ENCODE measurements at places on chromosomes 1 and 21. TPM values are rescaled to one million over a fixed set of nuclear protein-coding genes. Genes with fewer than 3 reads are reported as not detected.

- DNase-seq: no peak
Measured at GRCh38 chr1:91454136-91454535, 46.5 kb upstream of the CDC7 start.

SHE gene
- total RNA-seq: not detected

SELENBP1 gene
- total RNA-seq: 0.22 TPM

DNA sequence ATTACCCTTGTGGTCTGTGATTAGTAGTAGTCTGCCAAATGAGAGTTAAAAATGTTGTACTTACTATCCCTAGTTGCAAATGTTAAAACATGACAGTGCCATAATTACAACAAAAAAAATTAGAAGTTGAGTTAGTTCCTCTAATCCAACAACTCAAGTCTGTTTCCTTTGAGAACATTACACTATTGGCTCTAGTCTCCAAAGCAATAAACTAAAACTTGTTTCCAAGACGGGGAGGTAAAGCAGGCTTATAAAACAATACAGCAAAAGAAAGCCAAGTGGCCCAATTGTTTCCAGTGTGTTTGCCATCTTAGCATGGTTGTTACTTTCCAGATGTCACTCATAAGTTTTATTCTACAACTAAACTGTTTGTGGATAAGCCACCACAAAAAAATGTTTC, 11.6 kb downstream of the KYAT3 start:
- no peak for DNase-seq

DCST1 gene
- total RNA-seq: not detected

GRCh38 chr21:45020629-45021427, 53.6 kb upstream of the ADARB1 start:
- DNase-seq: no peak

DNA sequence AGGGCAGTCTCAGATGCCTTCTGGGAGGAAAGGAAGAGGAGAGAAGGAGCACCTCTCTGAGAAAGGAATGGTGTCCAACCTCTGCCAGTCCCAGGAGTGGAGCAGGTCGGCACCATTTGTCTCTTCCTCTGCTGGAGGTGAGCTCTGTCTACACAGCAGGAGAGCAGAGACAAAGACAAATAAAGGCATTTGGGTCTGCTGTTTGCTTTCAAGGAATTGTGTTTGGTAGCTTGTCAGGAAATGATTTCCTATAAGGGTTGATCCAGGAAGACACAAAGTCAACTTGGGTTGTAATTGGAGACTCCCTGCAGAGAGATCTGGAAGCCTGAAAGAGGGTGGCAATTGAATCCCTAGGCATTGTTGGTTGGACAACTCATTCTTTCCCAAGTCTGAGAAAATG, 34.5 kb upstream of the PLXNA2 start:
- DNase-seq: no peak

DNA sequence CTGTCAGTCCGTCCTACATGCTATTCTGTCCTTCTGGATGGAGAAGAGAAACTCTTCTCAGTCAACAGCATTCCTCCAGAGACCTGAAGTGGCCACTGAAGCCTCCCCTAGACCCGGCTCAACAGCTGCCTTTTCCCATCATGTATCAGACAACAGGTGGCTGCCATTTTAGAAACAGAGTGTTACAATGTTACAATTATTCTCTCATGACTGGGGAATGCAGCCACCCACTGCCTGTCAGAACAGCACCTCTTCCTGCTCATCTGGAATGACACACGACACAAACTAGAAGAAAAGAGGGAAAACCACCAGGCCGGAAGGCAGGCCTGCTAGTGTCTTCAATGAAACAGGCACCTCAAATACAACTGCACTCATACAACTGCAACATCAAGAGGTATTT, 105.3 kb downstream of the PGBD5 start:
- DNase-seq: no peak

S100A7 gene
- total RNA-seq: not detected

- no peak for DNase-seq
Measured at GRCh38 chr1:82391712-82392111, 591.0 kb downstream of the ADGRL2 start.

SPRR2E gene
- total RNA-seq: not detected

GRCh38 chr21:35043549-35043948, 5.6 kb downstream of the RUNX1 start:
- DNase-seq: no peak

RSBN1 gene
- 7.9 TPM for total RNA-seq

DNA sequence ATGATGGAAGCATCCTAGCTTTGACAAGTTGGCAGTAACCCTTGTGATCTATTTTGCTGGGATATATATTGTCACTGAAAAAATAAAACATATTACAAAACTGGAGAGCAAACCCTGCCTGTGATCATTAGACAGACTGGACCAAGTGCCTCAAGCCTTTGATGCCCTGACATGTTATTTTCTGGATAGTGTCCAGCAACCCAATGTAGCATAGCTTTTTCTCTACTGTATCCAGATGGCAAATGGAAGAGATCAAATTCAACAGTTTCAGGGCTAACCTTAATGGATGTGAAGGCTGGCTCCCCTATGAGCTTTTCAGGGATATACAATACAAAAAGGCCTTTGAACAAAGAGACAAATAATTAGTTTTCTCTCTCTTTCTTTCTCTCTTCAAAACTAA, 25.1 kb downstream of the WARS2 start:
- DNase-seq: no peak

EFNA1 gene
- 17.9 TPM for total RNA-seq

- no peak for DNase-seq
Measured at GRCh38 chr1:89935235-89935634, 59.7 kb upstream of the ZNF326 start.

GRCh38 chr1:200665861-200666260, 3.8 kb downstream of the DDX59 start:
- DNase-seq: no peak

DNA sequence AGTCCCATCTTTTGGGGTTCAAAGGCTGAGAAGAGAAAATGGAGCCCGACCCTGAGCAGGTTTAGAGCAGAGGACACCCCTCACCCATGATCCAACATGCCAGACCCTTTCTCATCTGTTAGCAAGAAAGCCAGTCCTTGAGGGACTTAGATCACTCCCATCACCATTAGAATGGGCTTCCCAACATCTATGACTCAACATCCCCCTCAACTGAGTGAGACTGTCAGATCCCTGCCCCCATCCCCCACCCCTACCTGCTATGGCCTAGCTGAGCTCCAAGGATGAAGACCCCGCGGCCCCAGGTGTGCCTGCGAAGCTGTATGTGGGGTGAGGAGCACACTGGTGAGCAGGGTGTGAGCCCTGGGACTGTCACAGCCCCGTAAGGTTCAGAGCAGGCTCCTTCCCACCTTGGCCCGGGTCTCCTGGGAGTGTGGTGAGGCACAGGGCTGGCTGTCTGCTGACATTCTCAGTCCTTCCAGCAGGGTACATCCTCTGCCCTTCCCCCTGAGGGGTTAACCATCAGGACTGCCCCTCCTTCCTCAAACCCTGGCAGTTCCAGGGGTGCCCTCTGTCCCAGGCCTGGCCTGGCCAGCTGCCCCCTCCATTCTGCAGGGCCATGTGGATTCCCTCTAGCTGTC, 21.4 kb upstream of the BLACAT1 start:
- peak; percentile 23 for DNase-seq

UBXN10 gene
- total RNA-seq: not detected

IVL gene
- not detected for total RNA-seq

C2CD4D gene
- total RNA-seq: not detected

GRCh38 chr1:81920245-81920740, 119.6 kb downstream of the ADGRL2 start:
- peak; percentile 38 for DNase-seq

- DNase-seq: no peak
Measured at GRCh38 chr1:47332779-47333577, 612 bp upstream of the CMPK1 start.

- no peak for DNase-seq
Measured at GRCh38 chr1:157044326-157044725, 1.2 kb downstream of the ARHGEF11 start.

DNA sequence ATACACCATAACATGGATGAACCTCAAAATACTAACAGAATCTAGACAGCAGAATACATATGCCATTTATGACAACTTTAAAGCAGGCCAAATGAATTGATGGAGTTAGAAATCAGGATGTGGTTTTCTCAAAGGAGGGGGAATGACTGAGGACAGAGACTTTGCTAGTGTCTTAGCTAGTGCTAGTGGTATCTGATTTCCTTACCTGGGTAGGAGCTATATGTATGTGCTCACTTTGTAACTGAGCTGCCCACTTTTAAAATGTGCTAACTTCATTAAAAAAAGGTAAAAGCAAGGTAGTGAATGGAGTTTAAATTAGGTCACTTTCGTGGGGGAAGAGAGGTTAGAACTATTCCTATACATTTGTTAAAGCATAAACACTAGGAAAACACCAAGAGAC, 2.6 kb downstream of the GTF2B start:
- no peak for DNase-seq

C1orf141 gene
- not detected for total RNA-seq

DNA sequence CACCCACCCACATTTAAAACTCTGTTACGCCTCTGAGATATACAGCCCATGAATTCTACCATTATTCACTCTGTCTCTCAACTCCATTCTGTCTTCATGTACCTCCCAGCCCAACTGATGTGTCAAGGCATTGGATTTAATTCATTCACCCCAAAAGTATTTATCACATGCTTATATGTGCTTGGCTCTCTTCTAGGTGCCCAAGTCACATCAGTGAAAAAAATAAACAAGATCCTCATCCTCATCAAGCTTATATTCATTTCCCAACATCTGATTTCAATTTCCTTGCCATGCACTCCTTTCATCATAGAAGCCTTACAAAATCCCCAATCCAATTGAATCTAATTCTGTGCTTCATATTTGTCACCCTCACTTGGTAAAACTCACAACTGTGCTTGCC, 967.6 kb downstream of the LTN1 start:
- DNase-seq: no peak

DNA sequence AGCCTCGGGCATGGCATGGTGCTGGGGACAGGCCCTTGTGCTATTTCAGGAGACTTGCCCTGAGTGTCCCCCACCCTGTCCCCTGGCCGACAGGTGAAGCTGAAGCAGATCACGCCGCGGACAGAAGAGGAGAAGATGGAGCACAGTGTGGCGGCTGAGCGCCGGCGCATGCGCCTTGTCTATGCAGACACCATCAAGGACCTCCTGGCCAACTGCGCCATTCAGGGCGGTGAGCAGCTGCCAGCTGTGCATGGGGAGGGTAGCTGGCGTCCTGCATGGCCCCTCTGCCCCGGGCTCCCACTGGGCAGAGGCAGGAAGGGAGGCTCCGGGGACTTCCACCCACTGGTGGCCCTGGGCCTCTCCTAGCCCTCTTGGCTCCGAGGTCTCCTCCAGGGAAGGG, 28.9 kb downstream of the FAM151A start:
- DNase-seq: no peak

DNA sequence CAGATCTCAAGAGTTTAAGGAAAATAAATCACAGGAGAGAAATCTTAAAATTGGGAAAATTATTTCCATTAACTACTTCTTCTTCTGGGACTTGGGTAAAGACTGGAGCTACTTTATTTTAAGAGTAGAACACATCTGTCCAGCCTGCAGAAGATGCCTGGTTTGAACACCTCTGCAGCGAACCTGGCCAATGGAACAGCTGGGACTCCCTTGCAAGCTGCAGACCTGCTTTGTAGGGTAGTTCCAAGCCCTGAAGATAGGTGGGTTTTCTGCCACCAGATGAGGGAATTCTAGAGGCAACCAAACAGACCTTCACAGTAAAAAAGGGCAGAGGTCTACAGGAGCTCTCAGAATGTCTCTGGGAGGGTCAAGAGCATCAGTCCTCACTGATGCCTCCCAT, 86.5 kb upstream of the CACNA1E start:
- no peak for DNase-seq

DNA sequence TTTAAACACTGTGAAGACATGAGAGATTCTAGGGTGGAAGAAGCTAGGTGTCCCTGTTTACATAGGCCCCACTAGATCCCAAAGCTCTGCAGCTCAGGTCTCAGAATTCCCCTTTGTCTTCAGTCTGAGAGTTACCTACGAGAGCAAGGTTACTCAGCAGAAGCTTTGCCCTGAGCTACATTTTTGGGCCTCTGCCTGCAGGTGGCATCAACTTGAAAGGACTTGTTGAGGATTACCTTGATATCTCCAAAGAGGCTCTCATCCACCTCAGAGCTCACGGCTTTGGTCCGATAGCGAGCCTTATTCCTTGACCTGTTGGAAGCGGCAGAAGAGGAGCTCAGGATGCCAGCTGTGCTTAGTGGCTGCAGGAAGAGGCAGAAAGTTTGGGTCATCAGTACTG, 7.0 kb downstream of the CFAP45 start:
- no peak for DNase-seq

DNA sequence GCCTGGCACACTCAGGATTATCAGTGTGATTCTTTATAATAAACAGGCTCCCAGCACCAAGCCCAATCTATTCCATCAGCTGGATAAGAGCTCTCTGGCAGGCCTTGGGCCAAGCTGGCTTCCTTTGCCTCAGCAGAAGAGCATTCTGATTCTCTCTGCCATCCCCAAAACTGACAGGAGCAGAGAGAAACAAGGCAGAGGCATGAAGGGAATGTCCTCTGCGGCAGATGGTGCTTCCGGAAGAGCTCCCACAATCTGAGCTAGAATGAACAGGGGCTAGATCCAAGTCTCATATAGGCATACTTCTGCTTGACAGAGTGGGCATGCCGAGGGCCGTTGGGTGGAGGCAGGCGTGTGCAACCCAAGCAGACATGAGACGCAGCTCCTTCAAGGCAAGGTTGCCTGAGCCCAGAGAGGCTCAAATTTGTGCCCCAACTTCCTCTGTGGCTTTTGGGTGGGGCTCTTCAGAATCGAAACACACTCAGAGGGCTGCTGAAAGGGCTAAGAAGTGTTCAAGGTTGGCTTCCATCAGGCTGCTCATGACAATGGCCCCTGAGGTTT, 4.0 kb downstream of the CAPN2 start:
- no peak for DNase-seq

CTTNBP2NL gene
- 11.2 TPM for total RNA-seq

GRCh38 chr1:43432907-43433306, 20.8 kb downstream of the HYI start:
- no peak for DNase-seq

All from A172 (cell line).